Stimulated activated CD8-positive, alpha-beta memory T cell treated with anti-CD3 and anti-CD28 coated beads, Interleukin-4, amount 100 ng/mL, for 1 hour (primary cell): ENCODE measurements at places on chromosomes 7 and 10.

- DNase-seq, result no peak
These were observed 28.1 kb upstream of the NAMPT start for GRCh38 chr7:106312906-106313305.

DNA sequence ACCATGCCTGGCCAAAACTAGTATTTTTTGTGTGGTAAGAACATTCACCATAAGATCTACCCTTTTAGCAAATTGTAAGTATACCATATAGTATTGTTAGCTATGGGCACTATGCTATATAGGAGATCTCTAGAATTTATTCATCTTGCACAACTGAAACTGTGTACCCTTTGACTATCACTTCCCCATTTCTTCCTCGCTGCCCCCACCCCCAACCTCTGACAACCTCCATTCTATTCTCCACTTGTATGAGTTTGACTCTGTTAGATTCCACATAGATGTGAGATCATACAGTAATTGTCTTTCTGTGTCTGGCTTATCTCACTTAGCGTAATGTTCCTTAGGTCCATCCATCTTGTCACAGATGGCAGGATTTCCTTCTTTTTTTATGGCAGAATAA is 3.6 kb downstream of the CASP7 start:
- no peak for DNase-seq

DNA sequence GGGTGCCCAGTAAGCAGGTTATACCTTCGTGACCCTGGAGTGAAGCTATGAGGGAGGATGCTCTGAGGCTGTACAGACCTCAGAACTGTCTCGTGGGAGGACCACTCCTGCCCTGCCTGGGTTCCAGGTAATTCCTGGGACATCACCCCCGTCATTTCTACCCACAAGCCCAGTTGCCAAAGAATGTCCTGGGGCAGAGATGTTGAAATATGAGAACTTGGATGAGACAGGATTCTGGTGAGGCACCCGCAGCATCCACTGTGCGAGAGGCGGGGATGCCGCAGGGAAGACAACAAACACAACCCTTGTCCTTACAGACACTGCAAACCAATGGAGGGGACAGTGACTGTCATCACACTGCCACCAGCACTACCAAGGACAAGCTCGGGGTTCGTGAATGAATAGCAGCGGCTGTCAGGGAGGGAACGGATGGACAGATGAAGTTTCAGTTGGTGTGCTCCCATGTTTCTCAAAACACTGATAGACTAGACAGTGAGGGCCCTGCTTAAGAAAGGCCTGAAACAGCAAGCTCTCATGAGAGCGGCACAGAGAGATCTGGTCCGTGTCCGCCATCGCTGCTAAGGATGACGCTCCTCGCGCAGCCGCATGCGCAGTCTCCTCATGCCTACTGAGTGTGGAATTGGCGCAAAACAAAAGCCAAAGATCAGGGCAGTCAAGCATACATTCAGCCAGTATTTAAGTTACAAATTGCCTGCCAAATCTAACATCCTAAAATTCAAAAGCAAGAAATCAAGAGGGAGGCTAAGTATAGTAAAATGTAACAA is 82.0 kb upstream of the RHEB start:
- DNase-seq, result no peak

GRCh38 chr10:58951746-58952145 is 224.7 kb upstream of the PHYHIPL start:
- DNase-seq, result no peak

GRCh38 chr7:30347226-30348082 is 63.1 kb downstream of the ZNRF2 start:
- DNase-seq, result no peak

DNA sequence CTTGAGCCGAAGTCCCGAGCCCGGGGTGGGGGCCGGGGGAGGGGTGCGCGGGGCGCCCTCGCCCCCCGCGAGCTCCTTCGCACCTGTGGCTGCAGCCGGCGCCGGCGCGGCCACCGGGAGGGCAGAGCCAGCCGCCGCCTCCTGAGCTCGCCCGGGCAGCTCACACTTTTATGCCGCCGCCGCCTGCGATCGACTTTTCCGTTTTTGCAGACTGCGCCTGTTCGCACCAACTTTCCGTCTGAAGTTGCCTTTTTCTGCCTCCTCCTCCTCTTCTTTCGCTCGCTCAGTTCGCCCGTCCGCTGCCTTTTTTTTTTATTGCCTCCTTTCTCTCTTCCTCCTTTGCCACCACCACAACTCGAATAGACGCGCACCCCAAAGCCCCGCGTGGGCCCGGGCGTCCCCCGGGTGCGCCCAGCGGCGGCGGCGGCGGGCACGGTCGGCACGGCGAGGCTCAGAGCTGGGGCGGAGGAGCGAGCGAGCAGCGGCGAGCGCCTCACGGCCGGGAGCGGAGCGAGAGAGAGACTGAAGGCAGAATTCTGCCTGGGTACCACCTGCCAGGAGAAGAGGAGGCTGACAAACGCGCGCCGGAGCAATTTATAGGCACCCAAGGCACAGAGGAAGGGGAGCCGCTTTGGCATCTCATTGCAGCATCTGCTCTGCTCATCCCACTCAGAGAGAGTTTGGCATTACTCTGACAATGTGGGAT is at the start of gene C1QL3:
C1QL3 (minus strand) TSS at position 569 of the 706 bp plus-strand sequence. CDS start 814 bp downstream, outside the sequence.
- DNase-seq, result no peak

DNA sequence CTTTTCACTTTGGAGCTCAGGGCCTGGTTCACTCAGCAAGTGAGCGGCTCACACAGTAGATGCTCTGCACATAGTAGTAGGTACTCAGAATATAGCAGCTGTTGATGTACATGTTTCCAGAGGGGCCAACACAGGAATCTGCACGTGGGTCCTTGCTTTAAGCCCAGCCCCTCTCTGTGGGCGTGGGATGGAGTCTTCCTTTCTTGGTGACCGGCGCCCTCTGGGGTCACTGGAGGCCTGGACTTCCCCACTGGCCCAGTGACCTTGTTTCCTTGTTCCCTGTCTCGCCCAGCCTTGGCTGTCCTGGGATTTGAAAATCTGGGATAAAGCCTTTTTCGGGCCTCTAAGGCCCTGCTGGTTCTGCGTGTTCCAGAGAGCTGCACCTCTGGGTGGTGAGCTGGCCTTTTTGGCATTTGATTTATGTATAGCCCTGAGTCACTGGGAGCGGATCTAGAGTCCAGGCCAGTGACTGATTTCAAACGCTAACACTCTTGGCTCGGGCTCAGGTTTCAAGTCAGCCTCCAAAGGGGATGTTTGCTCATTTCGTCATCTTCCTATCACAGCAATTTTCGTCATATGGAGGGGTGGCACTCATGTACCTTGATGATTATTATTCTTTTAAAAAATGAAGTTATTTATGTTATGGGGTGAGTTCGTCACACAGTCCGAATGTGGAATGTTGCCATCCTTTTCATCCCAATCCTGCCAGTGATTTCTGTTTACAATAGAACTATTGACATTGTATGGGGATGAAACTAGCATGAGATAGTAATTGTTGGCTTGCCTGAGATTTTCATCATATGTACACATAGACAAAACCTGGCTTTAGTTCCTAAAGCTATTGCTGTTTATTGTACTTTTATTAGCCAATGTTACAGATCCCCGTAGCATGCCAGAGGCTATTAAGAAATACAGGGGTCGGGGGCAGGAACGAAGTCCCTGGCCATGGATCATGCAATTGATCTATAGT is 65.5 kb downstream of the CUX1 start:
- DNase-seq, result no peak

GRCh38 chr10:3786295-3787015 is 1.4 kb upstream of the KLF6 start:
- no peak for DNase-seq

- no peak for DNase-seq
These were observed 22.7 kb downstream of the ENTPD7 start for GRCh38 chr10:99682032-99682431.

DNA sequence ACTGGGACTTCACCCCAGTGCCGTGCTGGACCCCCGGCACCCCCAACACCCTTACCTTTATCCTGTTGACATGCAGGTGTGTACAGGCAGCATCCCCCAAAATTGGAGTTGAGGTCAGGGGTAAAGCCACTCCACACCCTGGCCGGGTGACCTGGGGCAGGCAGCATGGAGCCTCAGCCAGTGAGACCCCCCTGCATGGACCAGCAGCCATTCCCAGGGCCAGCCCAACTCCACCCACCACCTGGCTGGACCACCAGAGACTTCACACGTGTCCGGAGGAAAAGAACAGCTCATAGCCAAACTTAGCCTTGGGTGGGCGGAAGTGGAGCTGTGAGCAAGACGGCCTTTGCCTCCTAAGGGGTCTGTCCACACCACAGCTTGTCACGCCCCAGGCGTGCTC is 413.0 kb upstream of the FOXK1 start:
- DNase-seq, result no peak

DNA sequence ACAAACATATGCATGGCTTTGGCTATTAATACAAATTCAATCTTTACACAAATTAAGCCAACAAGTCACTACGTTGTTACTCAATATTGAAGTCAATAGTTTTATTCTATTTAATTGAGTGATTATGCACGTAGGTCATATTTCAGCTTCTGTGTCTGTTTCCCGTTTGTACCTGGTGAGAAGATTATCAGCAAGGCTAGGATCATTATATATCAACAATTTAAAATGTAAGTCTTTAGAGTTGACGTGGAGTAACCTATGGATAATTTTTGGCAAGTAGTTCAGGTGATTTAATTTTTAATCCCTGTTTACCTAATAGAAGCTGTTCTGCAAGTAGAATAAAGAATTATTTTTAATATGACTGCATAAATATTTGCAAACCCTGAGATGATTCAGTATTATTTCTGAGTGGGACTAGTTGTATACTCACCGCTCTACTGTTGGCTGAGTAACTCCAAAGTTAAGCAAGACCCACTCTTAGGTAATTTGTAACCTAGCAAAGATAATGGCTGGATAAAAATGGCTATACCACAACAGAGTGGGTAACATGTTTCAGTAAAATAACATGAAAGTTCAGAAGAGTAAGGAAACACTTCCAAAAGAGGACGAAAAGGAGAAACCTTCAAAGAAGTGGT is 161.0 kb downstream of the HGF start:
- no peak for DNase-seq

GRCh38 chr10:4024516-4025245 is 239.7 kb upstream of the KLF6 start:
- DNase-seq, result no peak

GRCh38 chr7:149856583-149856982 is 17.2 kb upstream of the ATP6V0E2 start:
- no peak for DNase-seq

- DNase-seq, result no peak
These were observed 1.9 kb upstream of the CYP26A1 start for GRCh38 chr10:93071674-93072224.

DNA sequence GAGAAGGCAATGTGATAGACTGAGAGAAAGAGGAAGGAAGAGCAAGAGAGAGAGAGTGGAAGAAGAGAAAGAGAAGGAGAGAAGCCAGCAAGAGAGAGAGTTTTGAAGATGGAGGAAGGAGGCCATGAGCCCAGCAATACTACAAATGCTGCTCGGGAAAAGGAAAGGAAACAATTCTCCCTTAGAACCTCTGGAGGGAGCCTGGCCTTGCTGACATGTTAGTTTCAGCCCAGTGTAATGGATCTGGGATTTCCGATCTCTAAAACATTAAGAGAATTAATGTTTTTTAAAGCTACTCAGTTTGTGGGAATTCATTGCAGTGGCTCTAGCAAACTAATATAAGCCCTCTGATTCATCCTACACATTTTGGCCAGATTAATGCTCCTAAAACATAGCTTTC is 206.8 kb upstream of the MTPN start:
- no peak for DNase-seq

DNA sequence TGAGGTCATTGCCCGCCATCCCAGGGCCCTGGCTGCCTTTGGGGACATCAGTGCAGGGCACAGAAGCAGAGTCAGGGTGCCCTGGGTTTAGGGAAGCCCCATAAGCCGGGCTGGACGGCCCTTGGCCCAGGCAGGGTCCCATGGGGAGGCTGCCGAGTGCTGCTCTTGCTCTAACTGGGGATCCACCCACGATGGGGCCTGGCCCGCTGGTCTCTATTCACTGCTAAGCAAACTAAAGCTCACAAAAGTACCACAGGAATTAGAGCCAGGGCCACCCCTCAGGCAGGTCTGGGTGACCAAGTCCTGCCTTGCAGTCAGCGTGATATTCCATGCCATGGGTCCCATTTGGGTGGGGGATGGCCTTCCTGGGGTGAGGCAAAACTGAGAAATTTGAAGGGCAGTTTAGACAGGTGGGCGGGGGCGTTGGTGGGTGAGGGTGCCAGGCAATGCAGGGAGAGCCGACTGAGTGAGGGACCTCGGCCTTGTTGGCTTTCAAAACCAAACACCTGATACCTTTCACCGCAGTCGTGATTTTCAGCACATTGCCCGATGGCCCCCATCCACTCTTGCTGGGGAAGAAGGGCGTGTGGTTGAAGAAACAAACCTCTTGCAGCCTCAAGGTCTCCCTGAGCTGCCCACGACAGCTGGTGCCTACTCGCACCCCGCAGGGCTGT is 92.8 kb upstream of the PPIF start:
- DNase-seq, result no peak

GRCh38 chr7:140262242-140262903 is 85.6 kb upstream of the KDM7A start:
- DNase-seq, result no peak

DNA sequence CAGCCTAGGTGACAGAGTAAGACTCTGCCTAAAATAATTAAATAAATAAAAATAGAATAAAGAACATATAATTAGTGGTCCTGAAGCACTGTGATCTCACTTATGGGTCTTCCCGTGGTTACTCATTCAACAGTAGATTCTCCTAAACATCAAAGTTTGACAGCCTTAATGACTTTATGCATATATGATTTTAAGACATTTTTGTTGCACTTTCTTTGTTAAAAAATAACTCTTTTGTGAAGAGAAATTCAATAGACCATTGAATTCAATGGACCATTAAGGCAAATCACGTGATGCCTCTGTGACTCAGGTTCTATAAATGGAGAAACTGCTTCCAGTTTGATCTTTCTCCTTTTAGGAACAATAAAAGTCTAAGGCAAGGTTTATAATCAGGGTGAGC is 59.6 kb downstream of the ATOH7 start:
- no peak for DNase-seq

- DNase-seq, result no peak
These were observed 60.7 kb downstream of the ZMIZ1 start for GRCh38 chr10:79129361-79129997.

GRCh38 chr7:143238289-143238980 is 16.6 kb downstream of the TAS2R40 start:
- no peak for DNase-seq

GRCh38 chr10:128411643-128412042 is 285.4 kb upstream of the MKI67 start:
- no peak for DNase-seq

- DNase-seq, result no peak
These were observed 517.4 kb downstream of the PARD3 start for GRCh38 chr10:34297541-34298345.

DNA sequence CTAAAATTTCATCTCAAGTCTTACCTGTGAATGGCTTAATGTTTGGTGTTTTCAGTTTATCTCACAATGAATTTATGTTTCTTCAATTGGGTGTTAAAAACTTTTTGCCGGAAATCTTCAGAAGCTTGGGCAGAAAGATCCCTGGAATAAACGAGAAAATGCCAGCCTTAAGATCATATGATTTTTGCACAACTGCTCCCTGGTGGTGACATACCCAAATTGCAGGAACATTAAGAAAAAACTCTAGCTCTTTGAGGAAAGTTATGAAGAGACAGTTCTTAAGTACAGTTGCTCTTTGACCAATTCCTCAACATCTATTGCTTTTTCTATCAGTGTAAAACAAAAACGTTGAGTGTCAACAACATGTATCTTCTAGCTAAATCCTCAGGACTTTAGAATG is 48.2 kb upstream of the CREB5 start:
- no peak for DNase-seq

- no peak for DNase-seq
These were observed 24.5 kb upstream of the C1GALT1 start for GRCh38 chr7:7157887-7158271.
